ENCODE measurements at places on chromosomes 7 and 10.
A peak's percentile ranks its signal among the peaks of the same experiment; 100 is the strongest.

- DNase-seq, result no peak
These were observed 86.5 kb upstream of the TMEM72 start for GRCh38 chr10:44824607-44825006.

- DNase-seq, result no peak
These were observed 48.6 kb upstream of the NRP1 start for GRCh38 chr10:33382921-33383713.

DNA sequence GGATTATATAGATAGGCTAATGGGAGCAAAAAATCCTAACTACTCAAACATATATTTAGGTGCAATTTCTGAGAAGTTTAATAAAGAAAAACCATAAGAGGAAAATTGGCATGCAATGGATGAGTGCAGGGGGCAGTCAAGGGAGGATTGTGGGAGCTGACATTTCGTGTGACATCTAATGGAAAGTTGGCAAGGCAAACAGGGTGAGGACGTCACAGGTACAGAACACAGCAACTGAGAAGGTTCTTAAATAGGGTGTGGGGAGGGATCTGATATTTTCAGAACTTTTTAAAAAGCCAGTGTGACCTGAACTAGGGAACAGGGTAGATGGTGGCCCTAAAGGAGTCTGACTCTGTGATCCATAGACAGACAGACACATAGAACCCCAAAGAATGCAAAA lies 194.9 kb upstream of the GLI3 start:
- no peak for DNase-seq

DNA sequence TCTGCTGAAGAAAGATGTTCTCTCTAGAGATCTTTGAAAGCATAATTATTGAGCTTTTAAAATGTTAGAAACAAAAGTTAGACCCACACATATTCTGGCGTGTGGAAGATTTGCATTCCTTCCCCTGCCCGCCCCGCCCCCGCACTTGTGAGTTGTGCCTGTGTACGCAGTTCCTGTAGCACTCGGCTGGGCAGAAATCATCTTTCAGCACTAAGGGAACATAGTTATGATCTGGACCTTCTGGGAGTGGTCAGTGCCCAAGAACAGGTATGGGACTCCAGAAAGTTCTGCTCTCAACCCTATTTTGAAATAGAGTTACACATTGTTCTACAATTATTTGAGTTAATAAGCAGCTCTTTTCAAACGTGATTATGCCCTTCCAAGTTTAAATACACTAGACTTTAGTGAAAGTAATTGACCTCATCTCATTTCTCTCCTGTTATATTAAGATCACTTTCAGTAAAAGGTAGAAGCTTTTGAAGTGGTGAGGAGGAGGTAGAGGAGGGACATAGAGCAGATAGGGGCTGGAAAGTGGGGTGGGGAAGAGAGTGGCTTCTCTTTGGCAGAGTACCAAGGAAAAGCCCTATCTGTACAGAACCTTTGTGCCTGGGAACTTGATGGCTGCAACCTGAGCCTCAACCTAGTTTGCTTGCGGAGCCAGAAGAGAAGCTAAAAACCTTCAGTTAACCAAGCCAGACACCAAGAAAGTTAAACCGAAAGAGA lies 5.7 kb downstream of the BLVRA start:
- no peak for DNase-seq

GRCh38 chr7:35550831-35551230 lies 144.1 kb downstream of the HERPUD2 start:
- DNase-seq, result no peak

GRCh38 chr7:125930848-125931247 lies 1001.2 kb upstream of the POT1 start:
- no peak for DNase-seq

- DNase-seq, result no peak
These were observed 763.9 kb upstream of the COBL start for GRCh38 chr7:52080493-52080892.

DNA sequence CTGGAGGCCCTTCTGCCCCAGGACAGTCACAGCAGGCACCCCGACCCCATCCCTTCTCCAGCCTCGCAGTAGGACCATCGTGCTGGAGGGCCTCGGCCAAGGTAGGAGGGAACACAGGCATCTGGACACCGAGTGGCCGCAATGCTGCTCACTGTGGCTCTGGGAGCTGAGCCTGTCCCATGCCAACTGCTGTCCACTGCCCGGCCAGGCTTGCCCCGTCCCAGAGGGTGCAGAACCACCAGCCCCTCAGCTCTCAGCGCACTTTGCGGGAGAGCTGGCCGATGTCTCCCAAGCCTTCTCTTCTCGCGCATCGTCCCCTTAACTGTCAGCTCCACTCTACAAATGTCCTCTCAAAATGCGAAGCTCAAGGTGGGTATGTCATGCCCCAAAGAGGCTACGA lies 197.2 kb downstream of the PTPRN2 start:
- no peak for DNase-seq

DNA sequence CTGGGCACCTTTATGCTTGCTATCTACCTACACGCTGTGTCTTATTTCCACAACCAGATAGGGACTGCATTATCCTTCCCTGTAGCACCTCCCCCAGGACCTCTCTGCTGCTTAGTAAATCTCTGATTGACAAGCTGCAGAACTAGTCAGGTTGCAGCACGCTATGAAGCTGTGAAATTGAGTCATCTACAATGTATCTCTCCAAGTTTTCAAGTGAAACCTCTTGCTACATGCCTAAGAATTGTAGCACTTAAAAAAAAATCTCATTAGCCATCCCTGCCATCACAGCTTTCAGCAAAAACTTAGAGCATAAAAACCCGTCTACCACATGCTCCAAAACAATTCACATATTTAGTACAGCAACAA lies 69.7 kb upstream of the FGFR2 start:
- no peak for DNase-seq

- no peak for DNase-seq
These were observed 20.4 kb downstream of the GRID2IP start for GRCh38 chr7:6530626-6531491.

- DNase-seq, result no peak
These were observed 244.1 kb downstream of the PTPRN2 start for GRCh38 chr7:158343526-158343925.

GRCh38 chr7:129702316-129702715 lies 90.8 kb downstream of the NRF1 start:
- DNase-seq, result no peak

GRCh38 chr7:110780712-110781111 lies 310.2 kb upstream of the LRRN3 start:
- DNase-seq, result no peak

- no peak for DNase-seq
These were observed 32.6 kb upstream of the PDK4 start for GRCh38 chr7:95628831-95629439.

DNA sequence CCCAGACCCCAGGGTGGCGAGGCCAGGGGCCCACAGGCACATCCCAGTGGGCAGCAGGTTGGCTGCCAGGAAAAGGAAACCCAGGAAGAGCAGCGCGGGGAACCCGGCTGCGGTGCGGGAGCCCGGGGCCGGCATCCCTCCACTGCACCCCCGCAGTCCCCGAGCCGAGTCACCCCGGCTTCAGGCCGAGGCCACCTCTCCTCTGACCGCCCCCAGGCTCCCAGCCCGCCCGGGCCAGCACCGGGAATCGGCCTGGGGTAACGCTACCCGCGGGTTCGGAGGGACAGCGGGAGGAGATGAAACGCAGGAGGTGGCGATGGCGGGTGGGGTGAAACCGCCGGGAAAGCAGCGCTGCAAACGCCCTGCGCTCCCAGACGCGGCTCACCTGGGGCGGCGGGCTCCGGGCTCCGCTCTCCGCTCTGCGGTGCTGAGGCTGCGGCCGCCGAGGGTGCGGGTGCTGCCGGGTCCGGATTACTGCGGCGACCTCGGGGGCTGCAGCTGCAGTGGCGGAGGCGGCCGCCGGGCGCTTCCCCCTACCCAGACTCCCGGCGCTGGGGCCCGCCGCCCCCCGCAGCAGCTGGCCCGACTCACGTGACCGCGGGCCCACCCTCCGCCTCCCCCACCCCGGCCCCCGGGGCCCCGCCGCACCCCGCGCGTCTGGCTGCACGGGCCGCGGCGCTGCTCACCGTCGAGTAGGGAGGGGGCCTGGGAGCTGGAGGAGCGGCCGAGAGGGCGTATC lies at the start of gene SCRN1:
SCRN1 (minus strand) TSS at position 545 of the 739 bp plus-strand sequence. CDS start 20,734 bp downstream, outside the sequence.
- DNase-seq, result peak; percentile 60

- peak; percentile 59 for DNase-seq
These were observed 74.4 kb upstream of the PAX2 start for GRCh38 chr10:100670828-100671479.

GRCh38 chr7:81761821-81762220 lies 8.0 kb downstream of the HGF start:
- no peak for DNase-seq

GRCh38 chr10:118171861-118172260 lies 125.1 kb upstream of the RAB11FIP2 start:
- DNase-seq, result no peak

GRCh38 chr10:8114741-8115617 lies 60.5 kb downstream of the GATA3 start:
- DNase-seq, result no peak

- no peak for DNase-seq
These were observed 54.4 kb downstream of the SH3PXD2A start for GRCh38 chr10:103800789-103801540.

DNA sequence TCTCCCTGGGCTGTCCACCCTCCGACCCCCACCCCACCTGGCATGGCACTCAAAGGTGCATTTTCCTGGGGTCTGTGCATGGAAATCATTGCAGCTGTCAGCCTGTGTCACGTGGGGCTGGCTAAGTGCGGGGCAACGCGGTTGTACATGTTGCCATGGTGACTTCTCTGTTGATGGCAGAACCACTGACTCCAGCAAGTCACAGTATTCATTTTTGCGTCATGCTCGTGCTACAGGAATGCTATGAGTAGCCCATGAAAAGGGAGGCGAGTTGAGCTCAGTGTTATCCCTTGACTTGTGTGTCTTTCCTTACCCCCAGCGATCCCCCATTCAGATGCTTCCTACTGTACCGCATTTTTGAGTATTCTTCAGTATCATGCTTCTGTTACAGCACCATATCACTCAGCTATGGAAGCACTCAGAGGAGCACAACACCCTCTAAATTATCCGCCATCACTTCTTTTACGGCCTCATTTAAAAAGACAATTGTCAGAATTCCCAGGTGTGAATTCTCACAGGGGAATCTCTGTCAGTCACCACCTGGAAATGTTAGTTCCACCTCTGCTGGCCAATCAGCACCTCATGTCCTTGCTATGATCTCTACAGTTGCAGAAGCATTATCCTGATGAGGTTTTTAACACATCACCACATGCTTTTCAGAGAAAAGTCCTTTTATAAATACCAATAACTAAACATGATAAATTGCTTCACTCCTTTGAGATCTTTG lies 194.4 kb upstream of the C7orf33 start:
- DNase-seq, result no peak

GRCh38 chr10:120905268-120905667 lies 54.1 kb downstream of the WDR11 start:
- DNase-seq, result no peak

DNA sequence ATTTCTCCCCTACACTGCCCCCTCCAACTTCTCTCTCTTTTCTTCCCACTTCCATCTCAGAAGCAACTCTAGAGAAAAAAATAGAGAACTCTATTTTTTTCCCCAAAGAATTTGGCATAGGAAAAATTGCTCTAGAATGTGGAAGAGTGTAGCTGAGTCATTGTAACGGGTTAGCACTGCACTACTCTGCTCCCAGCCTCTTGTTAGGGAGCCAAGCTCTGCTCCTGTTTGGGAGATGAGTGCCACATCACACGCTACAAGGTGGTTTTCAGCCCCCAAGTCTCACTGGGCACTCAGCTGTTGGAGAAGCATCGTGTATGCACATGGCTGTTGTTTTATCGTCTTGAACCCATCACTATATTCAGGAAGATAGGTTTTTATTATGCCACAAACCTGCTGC lies 136.4 kb downstream of the BMPER start:
- DNase-seq, result peak; percentile 59

GRCh38 chr10:46284286-46285229 lies 2.2 kb upstream of the ANTXRL start:
- peak; percentile 85 for DNase-seq

DNA sequence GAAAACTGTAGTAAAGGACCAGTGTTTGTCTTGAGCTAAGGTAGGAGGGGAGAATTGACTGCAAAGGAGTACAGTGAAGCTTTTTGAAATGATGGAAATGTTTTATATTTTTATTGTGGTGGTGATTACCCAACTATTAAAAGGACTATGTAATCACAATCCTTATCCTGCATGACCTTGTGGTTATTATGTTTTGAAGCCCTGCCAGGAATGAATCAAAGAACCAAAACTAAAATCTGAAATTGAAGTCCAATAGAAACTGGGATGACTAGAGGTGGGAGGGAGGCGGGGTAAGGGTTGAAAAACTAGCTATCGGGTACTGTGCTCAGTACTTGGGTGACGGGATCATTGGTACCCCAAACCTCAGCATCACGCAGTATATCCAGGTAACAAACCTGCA lies 8.2 kb downstream of the CCDC7 start:
- no peak for DNase-seq

- DNase-seq, result no peak
These were observed 554.8 kb downstream of the SORCS1 start for GRCh38 chr10:106609470-106610266.

DNA sequence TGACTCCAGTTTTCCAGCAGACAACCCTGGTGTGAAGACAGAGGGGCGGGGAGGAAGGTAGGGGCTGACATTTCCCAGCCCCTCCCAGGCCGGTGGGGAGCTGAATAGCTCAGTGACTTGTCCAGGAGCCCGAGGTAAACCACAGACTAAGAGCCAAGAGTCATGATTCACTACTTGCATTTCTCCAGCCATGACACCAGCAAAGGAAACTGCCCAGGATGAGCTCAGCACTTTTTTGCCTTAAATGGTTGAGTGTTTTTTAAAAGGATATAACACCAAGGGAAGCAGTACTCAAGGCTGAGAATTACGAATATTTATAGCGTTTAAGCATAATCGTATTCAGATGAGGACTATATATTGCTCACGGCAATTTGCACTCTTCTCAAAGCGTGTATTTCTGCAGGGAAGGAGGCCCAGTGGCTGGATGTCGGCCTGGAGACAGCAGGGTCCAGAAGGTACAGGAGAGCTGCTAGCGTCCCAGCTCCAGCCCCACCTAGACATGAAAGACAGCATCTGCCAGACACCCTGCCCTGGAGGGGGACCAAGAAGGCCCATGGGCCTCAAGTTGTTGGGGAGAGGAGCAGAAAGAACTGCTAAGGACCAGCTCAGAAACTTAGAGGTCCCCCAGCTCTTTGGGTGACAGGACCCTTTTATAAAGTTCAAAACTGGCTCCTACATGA lies 141.4 kb downstream of the GRID1 start:
- peak; percentile 83 for DNase-seq

- DNase-seq, result peak; percentile 35
These were observed 70.1 kb upstream of the ARHGAP21 start for GRCh38 chr10:24793648-24794379.
